ENCODE measurements at places on chromosomes 12 and 14. TPM values are rescaled to one million over a fixed set of nuclear protein-coding genes. Genes with fewer than 3 reads are reported as not detected.
A peak's percentile ranks its signal among the peaks of the same experiment; 100 is the strongest.

KRT74 gene
- total RNA-seq = 0.12 TPM

NELL2 gene
- 36.3 TPM for total RNA-seq

GPR132 gene
- 38.2 TPM for total RNA-seq

PIWIL1 gene
- not detected for total RNA-seq

KLRB1 gene
- total RNA-seq = 3.0 TPM

DNA sequence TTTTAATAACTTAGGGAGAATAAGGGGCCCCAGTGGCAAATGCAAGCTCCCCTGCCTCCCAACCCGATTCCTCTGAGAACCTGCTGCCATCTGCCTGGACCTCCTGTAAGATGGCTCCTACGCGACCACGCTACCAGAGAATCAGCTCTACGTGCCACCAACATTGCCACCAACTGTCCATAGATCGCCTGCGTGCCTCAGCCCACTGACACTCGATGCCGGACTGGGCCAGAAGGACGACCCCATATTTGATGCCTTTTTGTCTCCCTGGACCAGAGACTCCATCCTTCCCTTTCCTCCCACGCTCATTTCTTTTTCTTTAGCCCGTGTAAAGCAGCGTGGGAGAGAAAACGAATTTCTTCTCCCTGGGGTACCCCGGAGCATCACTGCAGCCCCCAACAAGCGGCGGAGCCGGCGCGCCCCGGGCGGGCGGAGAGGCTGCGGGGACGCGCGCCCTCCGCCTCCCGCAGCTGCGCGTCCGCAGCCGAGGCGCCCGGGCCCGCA lies 565 bp upstream of the KLHL42 start:
- peak; percentile 3 for DNase-seq
- no peaks in the 10 kb centered on the region for H3K36me3 ChIP-seq
- peak overlapping the region; percentile 70 for H3K4me3 ChIP-seq
- H3K4me1 ChIP-seq = peaks cover 30% of the 10 kb centered on the region
- peak overlapping the region; percentile 12 for H3K27ac ChIP-seq
- H3K27me3 ChIP-seq = peaks cover 10% of the 10 kb centered on the region

DNA sequence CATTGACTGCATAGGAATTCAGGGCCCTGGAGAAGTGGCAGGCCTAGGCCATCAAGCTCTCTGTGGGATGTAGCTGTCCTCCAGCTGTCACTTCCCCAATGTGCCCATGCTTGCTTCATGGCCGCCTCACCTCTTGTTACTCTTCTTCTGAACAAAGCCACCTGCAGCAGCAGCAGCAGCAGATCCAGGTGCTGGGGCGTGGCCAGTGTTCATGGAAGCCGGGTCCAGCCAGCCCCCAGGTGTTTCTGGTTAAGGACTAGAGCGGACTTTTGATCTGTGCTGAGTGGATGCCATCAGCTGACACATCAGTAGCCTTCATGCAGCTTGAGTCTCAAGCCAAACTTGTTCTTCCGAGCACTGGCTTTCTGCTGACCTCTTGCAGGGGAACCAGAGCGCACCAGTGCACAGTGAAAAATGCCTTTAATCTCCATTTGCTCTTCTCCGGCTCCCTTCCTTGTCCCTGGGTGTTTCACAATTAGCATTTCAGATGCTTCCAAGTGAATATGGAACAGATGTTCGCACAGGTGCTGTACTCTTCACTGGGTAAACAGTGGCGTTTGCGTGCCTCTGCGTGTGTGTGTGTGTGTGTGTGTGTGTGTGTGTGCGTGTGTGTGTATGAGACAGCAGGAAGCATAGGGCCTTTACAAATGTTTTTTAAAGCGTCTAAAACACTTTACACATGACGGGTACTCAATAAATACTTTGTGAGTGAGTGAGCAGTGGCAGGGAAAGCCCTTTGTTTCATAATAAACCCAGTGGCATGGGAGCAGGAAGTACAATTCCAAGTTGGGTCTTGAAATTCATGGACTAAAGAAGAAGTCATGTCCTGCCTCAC lies 20.1 kb downstream of the TPCN1 start:
- peaks cover 14% of the 10 kb centered on the region for H3K4me1 ChIP-seq
- H3K36me3 ChIP-seq = peaks cover 37% of the 10 kb centered on the region
- DNase-seq = no peak
- no peaks in the 10 kb centered on the region for H3K27me3 ChIP-seq

DNA sequence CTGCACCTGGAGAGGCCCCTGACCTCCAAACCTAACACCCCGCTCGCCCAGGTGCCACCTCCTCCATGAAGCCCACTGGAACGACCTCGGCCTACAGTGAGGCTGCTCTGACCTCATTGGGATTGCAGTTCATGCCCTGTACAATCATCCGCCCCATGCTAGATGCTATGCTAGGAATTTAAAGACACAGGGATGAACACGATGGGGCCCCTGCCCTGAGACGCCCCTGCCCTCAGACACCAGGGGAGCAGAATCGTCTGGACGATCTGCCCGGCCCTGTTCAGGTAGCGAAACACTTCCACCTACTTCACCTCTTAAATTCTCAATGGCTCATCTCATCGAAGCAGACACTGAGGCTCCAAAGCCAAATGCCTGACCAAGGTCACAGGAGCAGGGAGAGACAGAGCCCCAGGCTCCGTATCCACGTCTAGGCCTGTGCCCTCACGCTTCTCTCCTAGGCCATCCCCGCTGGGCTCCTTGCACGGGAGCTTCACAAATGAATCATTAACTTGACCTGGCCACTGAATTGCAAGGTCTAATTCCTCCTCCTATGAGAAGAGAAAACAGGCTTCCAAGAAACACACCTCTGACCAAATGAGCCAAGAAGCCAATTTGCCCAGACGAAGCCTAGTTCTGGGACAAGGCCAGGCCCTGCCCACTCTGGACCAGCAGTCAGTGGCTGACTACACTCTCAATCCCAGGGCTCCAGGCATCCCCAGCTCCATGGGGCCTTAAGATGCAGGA lies 35.2 kb downstream of the SCARB1 start:
- peaks cover 12% of the 10 kb centered on the region for H3K4me1 ChIP-seq
- peaks cover 2% of the 10 kb centered on the region for H3K36me3 ChIP-seq
- no peaks in the 10 kb centered on the region for H3K27me3 ChIP-seq
- no peak overlapping the region for H3K4me3 ChIP-seq
- no peak overlapping the region for H3K27ac ChIP-seq
- no peak for DNase-seq

DNA sequence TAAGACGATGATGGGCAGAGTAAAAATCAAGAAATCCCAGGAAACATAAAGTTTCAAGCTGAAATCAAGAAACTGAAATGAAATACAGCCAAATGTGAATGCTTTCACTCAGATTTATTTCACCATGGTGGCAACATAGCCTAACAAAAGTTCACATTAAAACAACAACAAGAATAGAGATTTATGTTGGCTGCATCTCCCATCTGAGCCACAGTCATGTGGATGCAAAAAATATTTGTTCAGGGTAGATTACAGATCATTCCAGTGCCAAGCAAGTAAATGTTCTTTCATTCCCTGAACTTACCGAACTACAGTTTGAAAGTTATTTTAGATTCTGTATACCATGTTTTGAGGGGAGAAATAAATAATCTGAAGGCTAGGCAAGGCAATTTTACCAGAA lies 159.9 kb upstream of the TMTC1 start:
- no peaks in the 10 kb centered on the region for H3K27me3 ChIP-seq
- H3K36me3 ChIP-seq = no peaks in the 10 kb centered on the region
- H3K4me3 ChIP-seq = no peak overlapping the region
- H3K4me1 ChIP-seq = no peaks in the 10 kb centered on the region
- H3K27ac ChIP-seq = no peak overlapping the region
- no peak for DNase-seq

DNA sequence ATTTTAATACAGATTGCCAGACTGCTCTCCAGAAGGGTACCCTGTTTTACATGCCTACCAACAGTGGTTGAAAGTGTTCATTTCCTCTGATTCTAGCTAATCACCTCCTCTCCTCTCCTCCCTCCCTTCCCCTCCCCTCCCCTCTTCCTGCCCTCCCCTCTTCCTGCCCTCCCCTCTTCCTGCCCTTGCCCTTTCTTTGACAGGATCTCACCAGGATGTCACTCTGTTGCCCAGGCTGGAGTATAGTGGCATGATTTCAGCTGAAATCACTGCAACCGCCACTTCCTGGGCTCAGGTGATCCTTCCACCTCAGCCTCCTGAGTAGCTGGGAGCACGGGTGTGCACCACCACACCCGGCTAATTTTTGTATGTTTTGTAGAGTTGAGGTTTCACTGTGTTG lies 24.7 kb downstream of the APAF1 start:
- peaks cover 30% of the 10 kb centered on the region for H3K36me3 ChIP-seq
- no peak overlapping the region for H3K27ac ChIP-seq
- peaks cover 9% of the 10 kb centered on the region for H3K4me1 ChIP-seq
- DNase-seq = no peak
- H3K4me3 ChIP-seq = no peak overlapping the region
